Stimulated activated CD8-positive, alpha-beta memory T cell treated with anti-CD3 and anti-CD28 coated beads, Interleukin-7, amount 100 ng/mL, for 24 hours (primary cell): ENCODE measurements at places on chromosomes 6 and 20.

GRCh38 chr6:52507557-52508260 is 69.2 kb downstream of the TRAM2 start:
- DNase-seq, result no peak

DNA sequence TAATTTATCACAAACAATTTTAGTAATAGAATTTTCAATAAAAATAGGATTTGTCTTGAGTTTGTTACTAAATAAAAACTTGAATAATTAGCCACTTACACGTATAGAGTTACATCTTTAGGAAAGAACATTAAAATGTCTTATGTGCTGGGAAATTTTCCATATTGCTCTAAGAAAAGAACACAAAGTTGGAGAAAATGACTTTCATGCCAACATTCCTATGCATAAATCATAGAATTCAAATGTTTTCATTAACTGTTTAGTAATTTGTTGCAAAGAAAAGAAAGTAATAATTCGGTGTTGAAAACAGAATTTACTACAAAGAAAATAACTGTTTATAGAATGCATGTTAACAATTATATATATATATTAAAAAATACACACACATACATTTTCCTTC is 4.7 kb upstream of the TBC1D32 start:
- DNase-seq, result no peak

DNA sequence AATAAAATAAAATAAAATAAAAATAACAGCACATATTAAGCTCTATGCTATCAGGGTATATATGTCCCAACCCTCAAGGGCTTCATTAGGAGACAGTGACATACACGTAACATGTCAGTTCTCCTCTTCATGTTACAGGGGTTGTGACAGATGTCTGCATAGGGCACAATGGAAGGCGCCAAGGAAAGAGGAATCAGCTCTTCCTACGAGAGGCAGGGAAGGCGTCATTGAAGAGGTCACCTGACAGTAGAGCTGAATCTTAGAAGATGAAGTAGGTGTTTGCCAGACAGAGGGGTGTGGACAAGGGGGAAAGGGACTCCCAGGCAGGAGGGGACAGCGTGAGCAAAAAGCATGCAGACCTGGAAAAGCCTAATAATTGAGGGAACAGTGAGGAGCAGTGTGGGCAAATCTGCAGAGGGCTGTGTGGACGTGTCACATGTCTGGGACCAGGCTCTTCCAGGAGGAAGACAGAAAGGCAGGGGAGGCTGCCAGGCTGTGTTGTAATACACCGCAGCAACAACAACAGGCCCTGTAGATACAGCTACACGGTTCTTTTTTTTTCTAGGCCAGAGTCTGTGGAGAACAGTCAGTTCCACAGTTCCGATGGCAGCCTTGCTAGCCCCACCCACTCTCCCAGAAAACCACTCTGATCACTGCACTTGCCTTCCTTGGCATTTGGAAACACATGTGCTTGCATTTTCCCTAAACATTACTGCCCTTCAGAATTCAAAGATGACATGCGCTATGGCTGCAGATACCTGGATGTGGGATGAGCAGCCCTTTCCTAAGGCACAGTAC is 2.5 kb upstream of the FKBP5 start:
- DNase-seq, result no peak

DNA sequence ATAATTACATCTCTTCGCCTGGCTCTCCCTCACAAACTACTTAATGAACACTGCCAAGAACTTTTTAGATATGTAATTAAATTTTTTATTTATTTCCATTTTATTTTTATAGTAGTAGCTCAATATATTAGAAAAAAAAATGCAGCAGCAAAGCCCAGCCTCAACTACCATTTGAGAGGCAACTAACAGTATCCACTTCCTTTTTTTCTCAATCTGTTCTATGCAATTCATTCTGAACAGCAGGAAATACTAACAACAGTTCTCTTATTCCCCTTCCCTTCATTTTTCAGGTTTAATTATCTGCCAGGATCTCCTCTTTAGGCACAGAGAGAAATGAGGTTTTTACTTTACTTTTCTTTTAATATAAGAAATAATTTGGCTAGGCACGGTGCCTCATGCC is 112.7 kb downstream of the ZNF217 start:
- DNase-seq, result no peak

- DNase-seq, result no peak
Measured at GRCh38 chr6:99350573-99350972, 1.1 kb upstream of the FAXC start.

- no peak for DNase-seq
Measured at GRCh38 chr20:25230166-25230831, 17.6 kb upstream of the PYGB start.

GRCh38 chr6:107714104-107714503 is 110.0 kb downstream of the SCML4 start:
- no peak for DNase-seq

- no peak for DNase-seq
Measured at GRCh38 chr6:157455731-157456523, 74.9 kb downstream of the ZDHHC14 start.

DNA sequence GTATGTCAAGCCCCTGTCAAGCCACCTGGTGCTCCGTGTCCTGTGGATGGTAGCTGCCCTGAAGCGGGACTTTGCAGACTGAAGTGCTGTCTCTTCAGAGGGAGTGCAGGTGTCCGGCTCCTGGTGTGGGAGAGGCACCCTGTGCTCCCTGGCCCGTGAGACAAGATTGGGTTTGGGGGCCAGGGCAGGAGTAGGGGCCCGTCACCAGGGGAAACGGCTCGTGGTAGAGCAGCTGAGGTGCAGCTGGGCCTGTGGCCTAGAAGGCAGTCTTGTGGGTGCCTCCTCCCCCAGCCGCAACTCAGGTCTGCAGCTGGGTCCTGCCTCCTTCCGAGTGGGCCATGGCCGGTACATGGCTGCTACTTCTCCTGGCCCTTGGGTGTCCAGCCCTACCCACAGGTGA is at the start of gene PTCRA:
Gene PTCRA (plus strand): TSS at position 322 of the 400 bp plus-strand sequence. CDS start 17 bp downstream, at position 339.
- DNase-seq, result no peak

DNA sequence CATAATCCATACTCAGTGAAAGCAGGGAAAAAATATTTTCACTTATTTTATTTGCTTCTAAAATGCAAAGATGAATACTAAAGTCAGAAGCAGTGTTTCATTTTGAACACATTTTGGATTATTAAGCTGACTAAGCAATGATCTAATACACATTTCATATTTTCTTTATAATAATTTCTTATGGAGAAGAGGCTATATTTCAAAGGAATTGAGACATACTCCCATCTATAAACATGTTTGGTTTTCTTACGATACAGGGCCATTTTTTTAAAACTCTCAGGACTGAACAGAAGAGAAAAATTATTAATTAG is 26.9 kb upstream of the VAPB start:
- no peak for DNase-seq

DNA sequence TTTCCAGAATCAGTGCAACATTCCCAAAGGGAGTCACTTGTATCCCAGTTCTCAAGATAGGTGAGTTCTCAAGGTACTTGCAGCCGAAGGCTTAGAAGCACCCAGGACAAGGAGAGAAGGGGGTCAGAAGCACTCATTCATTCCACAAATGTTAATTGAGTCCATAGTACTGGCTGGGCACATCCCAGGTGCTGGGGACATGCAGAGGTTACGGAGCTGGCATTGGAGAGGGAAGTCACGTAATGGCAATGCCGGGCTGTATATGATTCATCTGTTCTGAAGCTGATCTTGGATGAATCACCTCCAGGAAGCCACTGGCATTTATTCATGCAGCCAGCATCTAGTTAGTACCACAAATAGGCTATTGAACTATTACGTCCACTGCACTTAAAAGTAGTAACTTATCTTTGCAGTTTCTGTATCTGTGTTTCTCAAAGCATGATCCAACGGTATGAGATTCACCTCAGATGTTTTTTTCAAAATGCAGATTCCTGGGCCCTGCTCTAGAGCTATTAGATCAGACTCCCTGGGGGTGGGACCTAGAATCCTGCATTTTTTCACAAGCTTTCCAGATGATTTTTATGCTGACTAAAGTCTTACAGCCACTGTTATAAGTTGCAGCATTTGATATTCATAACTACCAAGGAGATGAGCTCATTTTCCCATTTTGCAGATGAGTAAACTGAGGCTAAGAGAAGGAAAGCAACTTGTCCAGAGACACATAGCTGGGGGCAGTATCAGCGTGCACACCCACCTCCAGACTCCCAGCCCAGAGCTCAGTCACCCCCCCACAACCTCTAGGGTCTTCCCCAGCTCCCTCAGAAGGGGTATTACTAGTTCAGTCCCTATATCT is 44.1 kb upstream of the ID1 start:
- DNase-seq, result no peak

DNA sequence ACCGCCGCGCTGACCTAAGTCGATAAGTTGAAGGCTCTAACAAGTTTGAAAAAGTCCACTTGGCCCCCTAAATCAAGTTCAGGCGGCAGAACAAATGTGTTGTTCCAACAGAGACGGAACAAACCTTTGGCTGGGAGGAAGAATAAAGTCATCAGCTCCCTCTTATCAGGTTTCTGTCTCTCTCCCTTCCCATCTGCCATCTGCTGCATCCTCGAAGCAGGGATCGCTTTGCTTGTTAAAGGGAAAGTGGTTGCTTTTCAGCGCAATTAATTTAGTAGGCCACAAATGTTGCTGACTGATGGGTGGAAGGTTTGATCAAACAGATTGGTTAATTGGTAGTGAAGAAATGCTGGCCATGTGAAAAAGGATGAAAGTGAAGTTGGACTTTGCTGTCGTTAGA is 64.3 kb downstream of the CDH4 start:
- no peak for DNase-seq

DNA sequence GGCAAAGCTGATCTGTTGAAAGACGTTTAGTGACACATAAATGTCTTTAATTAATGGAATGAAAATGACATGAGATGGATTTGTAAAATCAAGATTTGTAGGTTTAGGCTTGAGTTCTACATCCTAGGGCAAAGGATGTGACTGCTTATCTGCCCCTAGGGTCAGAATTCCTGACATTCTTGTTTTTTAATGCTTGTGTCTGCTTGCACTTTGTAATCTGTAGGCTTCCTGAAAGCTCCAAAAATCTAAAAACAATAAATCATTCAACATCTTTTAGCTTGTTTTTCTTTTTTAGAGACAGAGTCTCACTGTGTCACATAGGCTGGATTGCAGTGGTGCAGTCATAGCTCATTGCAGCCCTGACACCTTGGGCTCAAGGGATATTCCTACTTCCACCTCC is 107.9 kb upstream of the MLIP start:
- DNase-seq, result no peak

- no peak for DNase-seq
Measured at GRCh38 chr6:122438975-122439374, 32.6 kb downstream of the SERINC1 start.

- no peak for DNase-seq
Measured at GRCh38 chr6:69280858-69281257, 516.0 kb downstream of the LMBRD1 start.

- no peak for DNase-seq
Measured at GRCh38 chr6:91860541-91861335, 1273.9 kb upstream of the MAP3K7 start.

GRCh38 chr6:34652263-34652662 is 44.3 kb downstream of the ILRUN start:
- DNase-seq, result no peak

DNA sequence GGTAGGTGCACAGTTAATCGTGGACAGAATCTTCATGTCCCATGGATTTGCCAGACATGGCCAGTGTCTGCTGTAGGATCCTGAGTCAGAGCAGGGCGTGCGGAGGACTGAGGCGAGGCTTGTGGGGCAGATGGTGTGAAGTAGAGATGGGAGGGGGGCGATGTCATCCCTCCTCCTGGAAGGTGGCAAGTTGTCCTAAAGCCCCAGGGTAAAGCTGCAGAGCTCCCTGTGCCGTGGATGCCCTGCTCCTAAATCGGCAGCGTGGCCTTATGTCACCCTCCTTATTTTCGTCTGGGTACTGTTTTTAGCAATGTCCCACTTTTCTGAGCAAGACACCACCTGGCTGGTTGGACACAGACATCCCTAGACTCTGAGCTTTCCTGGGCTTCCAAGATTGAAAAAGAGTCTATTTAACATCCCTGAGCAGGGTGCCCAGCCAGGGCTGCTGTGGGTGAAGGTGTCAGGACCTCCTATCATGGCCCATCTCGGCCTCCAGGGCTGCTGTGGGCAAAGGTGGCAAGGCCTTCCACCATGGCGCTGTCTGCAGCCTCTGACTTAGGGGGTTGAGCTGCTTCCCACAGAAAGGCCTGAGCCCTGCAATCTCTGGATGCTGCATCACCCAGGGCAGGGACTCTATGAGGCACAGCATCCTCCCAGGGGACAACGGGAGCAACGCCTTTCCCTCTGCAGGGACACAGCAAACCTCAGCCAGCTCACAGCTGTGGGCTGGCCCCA is 145.4 kb downstream of the TTLL2 start:
- no peak for DNase-seq

DNA sequence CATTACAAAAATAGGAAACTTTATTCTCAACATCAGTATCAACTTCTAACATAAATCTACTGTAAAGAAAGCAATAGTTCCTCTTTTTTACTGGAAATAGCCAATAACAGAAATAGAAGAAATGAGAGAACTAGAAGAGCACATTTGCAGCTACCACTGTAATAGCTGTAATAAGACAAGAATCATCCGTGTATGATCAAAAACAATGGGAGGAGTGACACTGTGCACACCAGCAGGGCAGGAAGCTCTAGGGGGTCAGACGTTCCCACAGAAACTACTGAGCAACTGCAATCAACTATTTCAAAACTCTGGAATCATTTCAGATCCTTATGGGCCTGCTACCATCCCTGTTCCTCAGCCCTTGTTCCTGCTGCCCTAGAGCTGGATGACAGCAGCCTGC is 43.7 kb downstream of the NINL start:
- no peak for DNase-seq

DNA sequence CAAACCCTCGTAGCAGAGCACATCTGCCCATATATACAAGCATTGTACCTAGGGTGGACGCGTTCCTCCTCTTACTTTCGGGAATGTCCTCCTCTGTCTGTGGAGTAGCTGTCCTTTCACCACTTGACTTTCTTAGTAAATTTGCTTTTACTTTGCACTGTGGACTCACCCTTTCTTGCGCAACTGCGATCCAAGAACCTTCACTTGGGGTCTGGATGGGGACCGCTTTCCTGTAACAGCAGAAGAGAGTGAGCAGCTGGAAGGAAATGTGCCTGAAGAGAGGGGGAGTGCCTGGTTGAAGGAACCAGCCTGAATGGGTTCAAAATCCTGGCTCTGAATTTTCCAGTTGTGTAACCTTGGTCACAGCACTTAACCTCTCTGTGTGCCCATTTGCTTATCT is 40.1 kb upstream of the PMEPA1 start:
- DNase-seq, result no peak

DNA sequence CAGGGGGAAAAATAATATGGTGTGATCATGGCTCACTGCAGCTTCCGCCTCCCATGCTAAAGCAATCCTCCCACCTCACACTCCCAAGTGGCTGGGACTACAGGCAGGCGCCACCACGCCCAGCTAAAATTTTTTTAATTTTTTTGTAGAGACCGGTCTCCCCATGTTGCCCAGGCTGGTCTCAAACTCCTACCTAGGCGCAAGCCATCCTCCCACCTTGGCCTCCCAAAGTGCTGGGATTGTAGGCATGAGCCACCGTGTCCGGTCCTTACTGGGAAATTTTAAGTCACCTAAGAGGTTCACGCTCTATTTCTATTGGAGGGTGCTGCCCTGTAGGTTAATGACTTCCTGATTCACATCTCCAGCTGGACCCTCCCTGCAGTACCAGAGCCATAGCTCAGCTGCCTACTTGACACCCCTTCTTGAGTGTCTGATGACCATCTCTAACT is 626 bp upstream of the CDK5RAP1 start:
- no peak for DNase-seq

- no peak for DNase-seq
Measured at GRCh38 chr6:159594750-159595117, 98.3 kb downstream of the SOD2 start.
